ENCODE measurements at places on chromosomes 12 and 14.

DNA sequence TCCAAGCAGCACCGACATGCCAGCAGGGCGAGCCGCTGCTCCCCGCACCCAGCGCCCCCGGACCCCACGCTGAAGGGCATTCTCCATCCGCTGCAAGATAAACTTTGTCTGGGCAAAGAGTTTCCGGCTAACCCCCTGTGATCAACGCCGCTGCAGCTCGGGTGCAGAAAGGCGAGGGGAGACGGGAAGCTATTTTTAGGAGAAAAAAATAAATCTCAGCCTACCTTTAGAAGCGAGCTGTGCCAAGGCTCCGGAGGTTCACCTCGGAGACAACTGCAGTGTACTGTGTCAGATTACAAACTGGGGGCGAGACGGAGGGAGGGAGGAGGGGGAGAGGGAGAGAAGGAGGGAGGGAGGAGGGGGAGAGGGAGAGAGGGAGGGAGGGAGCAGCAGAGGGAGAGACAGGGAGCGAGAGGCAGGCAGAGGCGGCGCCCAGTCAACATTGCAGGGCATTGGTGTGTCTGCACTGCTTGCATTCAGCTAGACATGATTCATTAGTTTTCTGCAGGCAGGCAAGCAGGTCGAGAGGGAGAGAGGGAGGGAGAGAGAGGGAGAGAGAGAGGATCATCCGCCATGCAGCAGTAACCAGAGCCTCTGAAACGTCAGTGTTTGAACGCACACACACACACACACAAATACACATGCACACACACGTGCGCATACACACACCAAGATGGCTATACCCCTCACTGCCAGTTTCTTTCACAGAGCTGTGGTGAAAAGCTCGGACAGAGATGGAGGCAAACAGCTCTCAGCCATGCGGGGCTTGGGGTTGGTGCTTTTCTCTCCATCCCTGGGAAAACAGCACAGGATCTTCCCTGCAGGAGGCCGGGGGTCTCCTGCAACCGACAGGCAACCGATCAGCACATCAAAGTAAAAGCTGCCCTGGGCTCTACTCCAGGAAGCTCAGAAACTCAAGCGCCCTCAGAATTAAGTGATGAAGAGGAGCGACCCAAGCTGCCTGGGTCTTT is at the start of gene RIMBP2:
TSS of gene RIMBP2 (minus strand) at position 302 of the 971 bp plus-strand sequence. CDS start 237,286 bp downstream, outside the sequence.
- DNase-seq = peak; percentile 1

GRCh38 chr12:132501204-132501940 is 11.4 kb downstream of the FBRSL1 start:
- no peak for DNase-seq

GRCh38 chr12:105240228-105240627 is 4.3 kb upstream of the APPL2 start:
- DNase-seq = no peak

DNA sequence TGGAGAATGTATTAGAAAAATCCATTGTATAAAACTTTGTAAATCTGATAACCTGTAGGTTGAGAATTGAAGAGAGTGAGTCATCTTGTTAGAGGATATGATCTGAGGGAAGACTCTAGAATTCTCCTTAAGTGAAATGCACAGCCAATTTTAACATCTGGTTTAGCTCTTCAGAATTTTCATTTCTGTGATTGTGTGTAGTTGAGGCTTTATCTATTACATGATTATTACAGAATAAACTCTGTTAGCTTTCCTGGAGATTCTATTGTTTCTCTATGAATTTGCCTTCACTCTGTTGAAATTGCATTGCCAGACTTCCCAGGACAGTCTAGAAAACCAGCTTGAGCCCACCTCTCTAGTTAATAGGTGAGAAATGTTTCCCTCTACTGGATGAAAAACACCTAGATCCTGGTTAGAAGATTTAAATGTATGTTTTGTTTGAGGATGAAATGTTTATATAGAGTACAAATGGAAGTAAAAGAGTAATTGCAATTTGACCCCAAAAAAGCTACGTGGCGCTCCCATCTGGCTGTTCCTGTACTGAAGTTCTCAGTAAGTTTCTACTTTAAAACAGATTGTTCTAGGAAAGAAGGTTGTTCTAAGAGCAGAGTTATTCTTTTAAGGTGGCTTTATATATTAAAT is 2.9 kb downstream of the NUDT4 start:
- DNase-seq = peak; percentile 70

GRCh38 chr14:30420515-30420914 is 138.4 kb upstream of the G2E3 start:
- no peak for DNase-seq

DNA sequence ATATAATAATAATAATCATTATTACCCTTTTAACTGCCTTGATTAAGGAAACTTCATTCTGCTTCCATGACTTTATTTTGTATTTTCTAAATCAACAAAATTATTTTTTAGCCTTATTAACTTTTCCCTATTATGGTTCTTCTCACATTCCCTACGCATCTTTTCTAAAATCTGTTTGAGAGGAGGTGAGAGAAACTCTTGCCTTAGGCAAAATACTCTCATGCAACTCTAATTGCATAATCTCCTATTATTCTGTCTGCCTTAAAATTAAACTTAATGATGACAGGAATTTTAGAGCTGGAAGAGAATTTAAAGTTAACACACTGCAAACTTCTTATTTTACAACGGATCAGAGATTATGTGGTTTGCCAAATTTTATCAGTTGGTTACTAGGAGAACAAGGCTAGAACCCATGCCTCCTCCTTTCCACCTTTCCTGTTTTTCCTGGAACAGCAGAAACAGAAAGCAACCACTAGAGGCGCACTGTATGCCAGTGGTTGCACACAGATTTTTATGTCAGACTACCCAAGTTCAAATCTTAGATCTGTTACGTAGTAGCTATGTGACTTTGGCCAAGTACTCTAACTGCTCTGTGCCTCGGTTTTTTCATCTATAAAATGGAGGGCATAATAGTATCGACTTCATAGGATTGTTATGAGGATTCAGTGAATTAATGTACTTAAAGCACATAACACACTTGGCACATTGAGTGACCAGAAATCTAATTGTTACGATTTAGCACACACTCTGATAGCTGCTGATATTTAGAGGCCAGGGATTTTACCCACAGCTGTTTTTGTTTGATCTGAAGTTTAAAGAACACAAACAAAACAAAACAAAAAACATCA is 4.3 kb upstream of the BRMS1L start:
- peak; percentile 45 for DNase-seq

DNA sequence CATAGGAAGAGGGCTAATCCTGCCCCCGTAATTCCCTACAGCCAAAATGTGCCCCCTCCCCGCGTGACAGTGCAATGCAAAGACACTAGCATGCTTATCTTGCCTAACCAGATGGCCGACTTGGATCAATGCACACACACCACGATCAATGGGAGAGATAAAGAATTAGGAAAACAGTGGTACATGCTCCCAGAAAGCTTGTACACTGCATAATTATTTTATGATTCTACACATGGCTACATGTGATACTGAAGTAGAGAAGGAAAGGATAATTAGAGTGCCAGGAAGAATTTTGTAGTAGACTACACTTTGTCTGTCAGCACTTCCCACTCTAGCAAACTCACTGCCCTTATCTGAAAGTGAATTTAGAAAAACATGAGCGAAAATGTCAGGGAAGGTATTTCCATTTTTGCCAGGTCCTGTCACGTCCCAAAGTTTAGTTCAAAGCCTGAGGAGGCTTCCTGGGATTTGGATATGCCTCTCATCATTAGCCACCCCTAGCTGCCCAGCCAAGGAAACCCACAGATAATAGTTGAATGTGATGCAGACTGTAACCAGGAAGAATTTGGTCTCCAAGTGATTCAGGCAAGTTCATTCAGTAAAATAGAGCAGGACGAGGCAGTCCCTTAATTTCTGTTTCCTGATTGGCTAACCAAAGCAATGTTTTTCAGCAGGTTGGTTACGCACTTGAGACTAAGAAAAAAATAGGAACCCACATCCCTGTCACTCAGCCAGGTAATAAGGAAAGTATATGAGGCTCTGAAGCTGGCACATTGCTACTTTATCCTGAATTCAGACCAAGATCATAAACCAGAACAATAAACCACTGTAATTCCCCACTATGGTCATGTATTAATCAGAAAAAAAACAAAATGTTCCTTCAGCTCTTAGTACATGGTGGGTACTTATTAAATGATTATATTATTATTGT is 199.6 kb upstream of the OTX2 start:
- DNase-seq = no peak

DNA sequence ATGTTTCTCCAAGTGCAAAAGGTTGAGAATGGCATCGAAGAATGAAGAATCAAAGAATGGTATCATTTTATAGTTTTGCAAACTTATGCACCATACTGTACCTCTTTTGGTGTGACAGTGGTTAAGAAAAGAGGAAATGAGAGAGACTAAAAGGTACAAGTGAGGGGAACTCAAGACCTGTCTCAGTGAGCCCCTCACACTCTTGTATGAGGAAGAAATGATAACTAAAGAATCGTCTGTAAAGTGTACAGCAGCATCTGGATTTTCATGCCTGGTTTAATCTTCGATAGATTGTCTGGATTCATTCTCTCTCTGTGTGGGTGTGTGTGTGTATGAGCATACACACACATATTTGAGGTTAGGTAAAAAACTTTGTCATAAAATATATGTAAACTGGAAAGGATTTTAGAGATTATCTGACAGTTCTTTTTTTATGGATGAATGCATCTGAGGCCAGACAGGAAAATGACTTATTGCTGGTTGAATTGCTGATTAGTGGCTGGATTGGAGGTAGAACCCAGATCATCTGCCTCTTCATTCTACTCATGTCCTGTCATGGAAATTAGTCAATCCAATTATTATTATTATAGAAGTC is 16.0 kb upstream of the SLC38A2 start:
- peak; percentile 71 for DNase-seq

DNA sequence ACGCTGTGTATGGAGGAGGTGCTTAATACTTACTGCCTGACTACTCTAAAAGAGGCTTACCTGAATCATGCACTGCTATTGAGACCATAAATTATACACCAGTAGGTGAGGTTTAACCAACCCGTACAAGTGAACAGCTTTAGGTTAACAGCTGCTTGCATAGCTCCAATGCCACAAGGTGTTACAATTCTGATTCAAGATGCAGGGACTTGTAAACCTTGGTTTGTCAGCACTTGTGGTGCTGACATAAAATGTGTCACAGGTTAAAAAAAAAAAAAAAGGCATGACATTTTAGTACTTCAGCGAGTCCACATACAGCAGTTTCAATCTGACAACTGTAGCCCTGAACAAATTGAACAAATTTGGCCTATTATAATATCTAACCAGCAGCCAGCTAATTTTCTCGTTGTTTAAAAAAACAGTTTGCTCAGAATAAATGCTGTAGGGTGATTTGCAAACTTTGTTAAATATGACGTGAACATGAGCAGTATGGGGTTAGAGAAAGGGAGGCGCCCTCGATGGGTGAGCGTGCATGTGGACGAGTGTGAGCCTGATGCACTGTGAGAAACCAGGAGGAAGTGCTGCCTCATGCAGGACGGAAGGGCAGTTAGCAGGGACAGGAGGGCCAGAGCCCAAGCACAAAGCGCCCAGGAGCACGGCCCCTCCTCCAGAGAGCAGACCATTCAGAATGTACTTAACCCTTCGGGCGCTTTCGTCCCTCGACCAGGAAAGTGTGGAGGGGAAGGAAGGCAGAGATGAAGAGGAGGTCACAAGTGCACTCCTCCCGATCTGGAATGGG is 44.7 kb downstream of the TCHP start:
- DNase-seq = peak; percentile 82

Data from IMR-90 (cell line).